SJCRH30 (cell line): ENCODE measurements at places on chromosomes 3 and 15. TPM values are rescaled to one million over a fixed set of nuclear protein-coding genes. Genes with fewer than 3 reads are reported as not detected.
A peak's percentile ranks its signal among the peaks of the same experiment; 100 is the strongest.

The INO80 gene
- 16.5 and 16.8 TPM in 2 replicates for total RNA-seq

GRCh38 chr3:1892459-1892858 lies 206.2 kb upstream of the CNTN4 start:
- no peak for DNase-seq

- no peak for DNase-seq
These were observed 2.4 kb downstream of the CCR2 start for GRCh38 chr3:46356276-46356675.

DNA sequence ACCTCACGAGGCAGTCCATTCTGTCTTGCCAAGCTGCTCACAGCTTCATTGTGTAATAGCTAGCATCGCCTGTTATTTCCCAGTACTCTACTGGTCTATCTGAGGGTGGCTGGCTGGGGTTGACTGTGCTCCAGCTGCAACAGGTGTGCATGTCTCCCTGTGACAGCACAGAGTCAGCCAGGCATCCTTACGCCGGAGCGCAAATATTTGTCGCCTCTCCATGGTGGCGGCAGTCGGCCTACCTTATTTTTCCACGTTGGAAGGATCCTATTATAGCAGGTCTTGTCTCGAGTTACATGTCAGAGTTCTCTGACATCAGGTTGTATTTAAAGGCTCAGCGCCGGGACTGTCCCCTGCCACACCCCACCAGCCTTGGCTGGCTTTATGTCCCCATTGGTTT lies 307.1 kb downstream of the TLE3 start:
- DNase-seq = no peak

DNA sequence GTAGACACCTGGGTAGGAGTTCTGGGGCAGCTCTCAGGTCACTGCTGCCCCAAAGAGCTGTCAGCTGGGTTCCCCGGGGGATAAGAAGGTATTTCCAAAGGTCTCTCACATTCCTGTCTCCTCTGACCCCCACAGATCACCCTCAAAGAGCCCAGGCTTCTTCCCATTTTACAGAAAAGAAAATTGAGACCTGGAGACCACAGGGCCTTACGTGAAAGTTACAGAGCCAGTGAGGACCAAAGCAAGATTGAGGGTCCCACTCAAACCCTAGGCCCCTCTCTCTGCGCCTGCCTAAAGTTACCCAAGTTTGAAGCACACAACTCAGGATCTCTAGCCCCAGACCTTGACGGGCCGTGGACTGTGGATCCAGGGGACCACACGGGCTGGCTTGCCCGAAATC lies 3.9 kb upstream of the ATP2B2 start:
- DNase-seq = no peak

GRCh38 chr15:57654153-57654852 lies 52.2 kb upstream of the POLR2M start:
- DNase-seq = no peak

- DNase-seq = no peak
These were observed 5.5 kb upstream of the TPRG1 start for GRCh38 chr3:189166321-189166720.

DNA sequence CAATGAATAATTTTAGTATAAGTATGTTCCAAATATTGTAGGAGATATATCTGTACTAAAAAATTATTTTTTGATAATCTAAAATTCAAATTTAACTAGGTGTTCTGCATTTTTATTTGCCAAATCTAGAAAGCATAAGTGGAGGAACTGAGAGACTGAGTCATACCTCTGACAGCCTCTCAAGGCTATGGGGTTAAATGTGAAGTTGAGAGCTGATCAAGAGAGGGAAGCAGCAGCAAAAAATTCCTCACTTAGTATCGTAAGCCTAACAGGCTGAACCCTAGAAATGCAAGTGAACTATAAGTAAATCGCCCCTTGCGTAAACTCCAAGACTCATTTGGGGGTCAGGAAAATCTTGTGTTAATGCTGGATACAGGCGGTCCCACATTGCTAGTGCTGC lies 12.8 kb upstream of the TOPAZ1 start:
- no peak for DNase-seq

DNA sequence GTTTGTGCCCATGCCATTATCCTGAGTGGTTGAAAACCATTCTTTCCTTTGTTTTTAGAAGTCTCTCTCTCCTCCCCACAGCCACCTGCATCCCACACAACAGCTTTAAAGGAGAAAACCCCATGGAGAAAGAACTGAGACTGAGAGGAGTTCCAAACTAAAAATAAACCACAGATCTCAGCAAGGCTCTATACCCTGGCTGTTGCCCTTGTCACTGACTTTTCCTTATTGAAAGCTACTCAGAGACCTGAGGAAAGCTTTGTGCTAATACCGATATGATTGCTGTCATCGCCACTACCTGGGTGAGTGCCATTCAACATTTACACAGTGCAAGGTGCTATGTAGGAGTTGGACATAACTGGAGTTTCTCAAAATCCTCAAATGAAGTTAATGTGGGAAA lies 55.5 kb upstream of the RASGRP1 start:
- DNase-seq = no peak

The BOC gene
- 13.4 and 15.3 TPM in 2 replicates for total RNA-seq

DNA sequence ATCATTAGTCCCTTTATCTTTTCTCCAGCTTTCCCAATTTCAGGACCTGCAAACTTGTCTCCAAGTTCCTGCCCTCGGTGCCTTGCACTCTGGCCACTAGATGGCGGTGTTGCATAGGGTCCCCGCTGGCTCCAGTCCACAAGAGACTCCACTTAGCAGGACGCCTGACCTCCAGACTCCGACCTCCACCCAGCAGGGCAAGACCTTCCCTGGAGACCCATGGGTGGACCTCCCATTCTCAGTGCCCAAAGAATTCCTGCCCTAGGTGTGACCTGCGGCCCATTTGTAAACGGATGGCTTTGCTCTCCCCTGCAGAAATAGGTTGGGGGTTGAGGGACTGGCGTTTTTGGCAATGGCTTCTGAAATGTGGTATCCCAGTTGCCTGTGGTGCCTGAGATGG lies 82.6 kb downstream of the LSM3 start:
- DNase-seq = peak; percentile 77

The AMIGO3 gene
- total RNA-seq = 3.9 and 4.2 TPM in 2 replicates

The GRK7 gene
- total RNA-seq = 0.20 and 0.30 TPM in 2 replicates

GRCh38 chr15:68464448-68465090 lies 32.6 kb upstream of the ITGA11 start:
- no peak for DNase-seq

DNA sequence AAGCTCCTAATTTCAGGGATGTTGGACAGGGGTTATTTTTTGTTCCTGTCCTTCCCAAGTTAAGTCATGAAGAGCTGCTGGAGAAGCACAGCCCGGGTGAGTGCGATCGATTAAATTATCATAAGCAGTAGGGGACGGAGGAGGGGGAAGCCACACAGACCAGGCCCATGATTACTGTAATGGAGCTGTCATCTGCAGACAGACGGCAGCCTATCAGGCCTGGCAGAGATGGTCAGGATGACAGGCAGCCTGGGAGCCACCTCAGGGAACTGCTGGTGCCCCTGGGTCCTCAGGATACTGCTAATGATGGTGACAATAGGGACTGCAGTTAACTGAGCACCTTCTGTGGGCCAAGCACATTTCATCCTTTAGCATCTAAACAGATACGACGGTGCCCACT lies 147.7 kb downstream of the RAB11A start:
- DNase-seq = no peak

The GPR171 gene
- total RNA-seq = not detected in 2 replicates

DNA sequence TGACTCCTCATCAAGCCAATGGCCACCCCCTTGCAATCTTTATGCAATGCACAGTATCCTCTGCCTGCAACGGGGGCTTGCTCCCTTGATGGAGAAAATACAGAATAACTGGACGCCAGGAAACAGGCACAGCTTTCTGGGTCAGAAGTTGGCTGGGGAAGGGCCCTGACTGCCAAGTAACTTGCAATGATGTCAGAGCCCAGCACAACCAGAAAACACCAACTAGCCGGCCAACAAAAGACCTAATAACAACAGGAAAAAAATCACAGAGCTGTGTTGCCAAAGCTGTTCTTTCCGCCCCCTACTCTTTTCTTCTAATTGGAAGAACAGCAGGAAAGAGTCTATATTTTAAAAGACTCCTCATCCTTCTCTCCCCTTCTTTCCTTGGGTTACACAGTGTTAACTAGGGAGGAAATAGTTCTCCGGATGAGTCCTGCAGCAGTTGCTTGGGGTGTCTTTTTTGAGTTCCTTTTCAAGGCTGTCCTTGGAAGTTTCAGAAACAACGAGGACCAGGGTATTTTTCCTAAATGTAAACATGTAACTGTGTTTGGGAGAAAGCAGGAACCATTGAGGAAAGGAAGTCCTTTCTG lies 1.4 kb upstream of the SEMA6D start:
- no peak for DNase-seq

DNA sequence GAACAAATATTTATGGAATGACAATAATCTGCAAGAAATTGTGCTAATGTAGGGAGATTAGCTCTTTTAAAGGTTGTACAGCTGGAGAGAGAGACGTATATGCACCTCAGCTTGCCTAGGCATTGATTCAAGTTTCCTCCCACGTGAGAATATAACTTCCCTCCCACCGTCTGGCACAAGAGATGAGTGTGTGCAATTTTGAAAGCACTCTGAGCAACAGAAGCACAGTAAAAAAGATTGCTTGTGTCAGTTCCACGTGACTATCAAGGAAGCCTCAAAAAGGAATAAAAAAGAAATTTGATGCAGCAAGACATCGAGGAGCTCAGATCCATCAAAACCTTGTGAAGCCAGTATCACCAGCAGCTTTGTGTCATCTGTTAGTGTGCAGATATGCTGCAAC lies 435.3 kb downstream of the TUSC7 start:
- no peak for DNase-seq

The NANOGP8 gene
- not detected in 2 replicates for total RNA-seq

GRCh38 chr15:55195996-55196395 lies 745 bp downstream of the RSL24D1 start:
- no peak for DNase-seq

- DNase-seq = no peak
These were observed 302.0 kb downstream of the ZBBX start for GRCh38 chr3:167078070-167078622.
